Keratinocyte (primary cell): ENCODE measurements at places on chromosomes 11 and 22. TPM values are rescaled to one million over a fixed set of nuclear protein-coding genes. Genes with fewer than 3 reads are reported as not detected.

GRCh38 chr11:45852712-45853101 lies 5.4 kb downstream of the CRY2 start:
- no peak overlapping the region for H3K4me3 ChIP-seq
- H3K27ac ChIP-seq, result no peak overlapping the region
- no peak for DNase-seq
- H3K4me1 ChIP-seq, result peaks cover 9% of the 10 kb centered on the region
- H3K27me3 ChIP-seq, result no peaks in the 10 kb centered on the region
- H3K36me3 ChIP-seq, result peaks cover 9% of the 10 kb centered on the region

The RAG2 gene
- not detected in 3 replicates for polyA plus RNA-seq

DNA sequence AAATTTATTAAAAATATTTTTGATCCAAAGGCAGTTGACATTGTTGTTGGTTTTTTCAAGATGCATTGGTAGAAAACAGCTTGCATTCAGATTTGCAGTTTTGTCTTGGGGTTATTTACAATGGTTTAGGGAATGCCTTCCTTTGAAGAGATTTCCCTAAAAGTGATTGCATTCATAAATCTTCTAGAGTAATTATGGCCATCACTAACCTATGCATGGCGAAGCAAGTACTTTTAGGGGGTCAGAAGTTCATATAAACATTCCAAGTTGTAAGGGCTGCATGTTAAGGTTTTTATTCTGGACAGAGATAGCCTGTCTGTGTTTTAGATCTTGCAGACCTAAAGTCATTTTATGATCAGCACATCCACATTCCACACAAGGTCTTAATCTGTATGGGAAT lies 53.5 kb downstream of the PPFIBP2 start:
- H3K36me3 ChIP-seq, result no peaks in the 10 kb centered on the region
- no peaks in the 10 kb centered on the region for H3K27me3 ChIP-seq
- no peak overlapping the region for H3K27ac ChIP-seq
- H3K4me1 ChIP-seq, result peaks cover 10% of the 10 kb centered on the region
- DNase-seq, result no peak

- no peaks in the 10 kb centered on the region for H3K36me3 ChIP-seq
- H3K4me3 ChIP-seq, result no peak overlapping the region
- no peaks in the 10 kb centered on the region for H3K4me1 ChIP-seq
- no peak for DNase-seq
- H3K27ac ChIP-seq, result no peak overlapping the region
- no peaks in the 10 kb centered on the region for H3K27me3 ChIP-seq
Observed at GRCh38 chr11:99432677-99433076, 411.9 kb downstream of the CNTN5 start.

The TRIM49C gene
- polyA plus RNA-seq, result not detected in 3 replicates

GRCh38 chr22:31083377-31083768 lies 2.3 kb downstream of the SMTN start:
- H3K27me3 ChIP-seq, result no peaks in the 10 kb centered on the region
- peak overlapping the region; percentile 85 for H3K4me3 ChIP-seq
- peaks cover 52% of the 10 kb centered on the region for H3K36me3 ChIP-seq
- H3K27ac ChIP-seq, result peak overlapping the region; percentile 92

The ZNF215 gene
- polyA plus RNA-seq, result 3.3 to 6.1 TPM (median 5.3 TPM) in 3 replicates

DNA sequence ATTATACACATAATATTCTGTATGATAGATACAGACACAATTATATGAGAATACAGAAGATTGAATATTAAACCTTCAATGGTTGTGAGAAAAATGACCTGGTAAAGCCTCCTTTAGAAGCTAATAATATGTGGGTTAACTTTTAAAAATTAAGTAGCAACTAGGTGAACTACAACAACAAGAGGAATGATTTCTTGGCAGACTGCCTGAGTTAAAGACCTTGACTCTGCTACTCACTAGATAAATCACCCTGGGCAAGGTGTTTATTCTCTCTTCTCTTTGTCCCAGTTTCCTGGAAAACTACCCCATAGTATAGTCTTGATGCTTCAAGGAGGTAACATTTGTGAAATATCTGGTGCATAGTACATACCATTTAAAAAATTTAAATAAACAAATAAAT lies 519.6 kb upstream of the TENM4 start:
- H3K27me3 ChIP-seq, result no peaks in the 10 kb centered on the region
- H3K4me1 ChIP-seq, result no peaks in the 10 kb centered on the region
- no peak for DNase-seq
- no peak overlapping the region for H3K4me3 ChIP-seq

The RAC2 gene
- 71.9 to 128 TPM (median 78.6 TPM) in 3 replicates for polyA plus RNA-seq

The MUC2 gene
- polyA plus RNA-seq, result not detected in 3 replicates

DNA sequence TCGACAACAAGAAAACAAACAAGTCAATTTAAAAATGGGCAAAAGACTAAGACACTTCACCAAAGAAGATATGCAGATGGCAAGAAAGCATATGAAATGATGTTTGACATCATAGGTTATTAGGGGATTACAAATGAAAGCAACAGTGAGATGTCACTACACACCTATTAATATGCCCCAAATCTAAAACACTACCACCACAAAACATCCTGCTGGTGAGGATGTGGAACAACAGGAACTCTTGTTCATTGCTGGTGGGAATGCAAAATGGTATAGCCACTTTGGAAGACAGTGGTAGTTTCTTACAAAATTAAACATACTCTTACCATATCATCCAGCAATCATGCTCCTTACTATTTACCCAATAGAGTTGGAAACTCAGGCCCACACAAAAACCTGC lies 29.0 kb downstream of the PRRG4 start:
- H3K4me1 ChIP-seq, result no peaks in the 10 kb centered on the region
- H3K27me3 ChIP-seq, result no peaks in the 10 kb centered on the region
- H3K4me3 ChIP-seq, result no peak overlapping the region

- no peaks in the 10 kb centered on the region for H3K27me3 ChIP-seq
- DNase-seq, result no peak
- no peaks in the 10 kb centered on the region for H3K36me3 ChIP-seq
- no peak overlapping the region for H3K27ac ChIP-seq
- H3K4me3 ChIP-seq, result no peak overlapping the region
Observed at GRCh38 chr11:74312326-74312725, 886 bp upstream of the P4HA3 start.

The TTLL1 gene
- 3.5 to 6.0 TPM (median 3.9 TPM) in 3 replicates for polyA plus RNA-seq

DNA sequence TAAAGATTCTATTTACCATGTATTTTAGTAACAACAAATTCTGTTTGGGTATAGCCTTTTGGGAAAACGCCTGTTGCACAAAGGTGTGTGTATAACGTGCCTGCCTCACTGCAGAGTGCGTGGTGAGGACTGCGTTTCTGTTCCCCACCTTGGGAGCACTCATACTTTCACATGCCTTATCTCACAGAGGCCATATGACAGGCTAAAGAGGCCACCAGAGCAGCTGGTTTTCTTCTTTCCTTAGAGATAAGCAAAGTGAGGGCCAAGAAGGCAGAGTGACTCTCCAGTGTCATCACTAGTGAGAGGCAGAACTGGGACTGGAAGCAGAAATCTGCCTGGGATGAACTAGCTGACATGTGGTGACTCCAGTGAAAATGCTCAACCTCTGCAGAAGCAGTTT lies 369.2 kb upstream of the NARS2 start:
- H3K27me3 ChIP-seq, result no peaks in the 10 kb centered on the region
- no peak overlapping the region for H3K4me3 ChIP-seq
- peaks cover 3% of the 10 kb centered on the region for H3K4me1 ChIP-seq
- no peak overlapping the region for H3K27ac ChIP-seq
- no peak for DNase-seq
- H3K36me3 ChIP-seq, result peaks cover under 1% of the 10 kb centered on the region

DNA sequence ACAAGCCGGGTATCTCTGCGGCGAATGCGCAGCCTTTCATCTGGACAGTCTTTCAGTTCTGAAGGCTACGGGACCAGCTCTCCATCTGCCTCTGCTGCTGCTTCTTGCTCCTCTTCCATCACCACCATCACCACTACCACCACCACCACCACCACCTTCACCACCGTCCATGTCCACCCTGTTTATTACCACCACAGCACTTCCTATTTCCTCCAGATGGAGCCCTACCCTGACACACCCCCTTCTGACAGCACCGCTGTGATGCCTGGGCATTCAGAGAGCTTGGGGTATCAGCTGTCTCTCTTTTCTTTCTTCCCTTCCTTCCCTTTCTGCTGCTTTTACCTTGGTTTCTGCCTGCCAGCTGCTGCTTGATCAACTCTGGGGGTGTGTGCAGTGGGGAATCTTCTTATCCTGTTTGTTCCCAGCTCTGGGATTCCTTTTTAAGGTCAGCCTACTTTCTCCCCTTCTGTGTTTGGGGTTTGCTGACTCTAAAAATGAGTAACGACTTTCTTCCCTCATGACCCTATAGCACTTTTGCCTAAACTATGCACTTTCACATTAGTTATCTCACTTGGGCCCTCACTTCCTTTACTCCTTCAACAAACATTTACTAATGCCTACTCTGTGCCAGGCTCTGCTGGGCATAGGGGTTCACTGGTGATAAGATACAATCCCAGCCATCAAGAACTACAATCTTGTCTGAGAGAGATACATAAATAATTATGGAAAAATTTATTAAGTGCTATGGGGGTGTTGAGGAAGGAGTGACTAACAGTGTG lies 7.8 kb upstream of the RRM1 start:
- no peak overlapping the region for H3K4me3 ChIP-seq
- peaks cover 10% of the 10 kb centered on the region for H3K36me3 ChIP-seq
- no peaks in the 10 kb centered on the region for H3K27me3 ChIP-seq

- no peaks in the 10 kb centered on the region for H3K27me3 ChIP-seq
- peaks cover 14% of the 10 kb centered on the region for H3K4me1 ChIP-seq
- no peak for DNase-seq
Observed at GRCh38 chr11:47257517-47258316, at the start of gene NR1H3. TSS of gene NR1H3 (plus strand) at chr11:47257996. CDS start at chr11:47259217, 1,221 bp downstream.

The PAK1 gene
- polyA plus RNA-seq, result 77.3 to 85.8 TPM (median 78.2 TPM) in 3 replicates

- H3K36me3 ChIP-seq, result no peaks in the 10 kb centered on the region
- DNase-seq, result no peak
- no peak overlapping the region for H3K27ac ChIP-seq
Observed at GRCh38 chr22:17116572-17117330, 4.4 kb downstream of the TMEM121B start.

- no peaks in the 10 kb centered on the region for H3K36me3 ChIP-seq
- peak overlapping the region; percentile 74 for H3K4me3 ChIP-seq
- H3K27me3 ChIP-seq, result no peaks in the 10 kb centered on the region
- peaks cover 9% of the 10 kb centered on the region for H3K4me1 ChIP-seq
- peak overlapping the region; percentile 67 for H3K27ac ChIP-seq
Observed at GRCh38 chr11:121024989-121025388, 1.1 kb downstream of the TBCEL start.

DNA sequence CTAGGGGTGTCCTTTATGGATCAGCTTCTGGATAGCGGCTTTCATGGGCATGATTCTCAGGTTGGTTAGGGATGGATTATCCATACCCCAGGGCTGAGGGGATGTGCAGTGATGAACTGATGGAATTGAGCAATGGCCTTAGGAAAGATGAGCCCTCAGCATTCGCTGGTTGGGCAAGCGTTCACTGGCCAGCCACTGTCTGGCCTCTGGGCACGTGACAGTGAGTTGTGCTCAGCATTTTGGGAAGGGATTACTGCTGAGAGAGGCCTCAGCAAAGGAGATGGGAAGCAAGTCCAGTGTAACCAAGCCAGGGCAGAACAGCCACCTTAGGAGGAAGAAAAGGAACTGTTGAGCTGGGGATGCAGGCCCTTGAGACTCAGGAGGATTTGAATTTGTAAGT lies 17.4 kb downstream of the UBASH3B start:
- DNase-seq, result no peak
- no peak overlapping the region for H3K4me3 ChIP-seq
- H3K27me3 ChIP-seq, result no peaks in the 10 kb centered on the region
- peaks cover 23% of the 10 kb centered on the region for H3K4me1 ChIP-seq
- no peak overlapping the region for H3K27ac ChIP-seq
